Activated CD4-positive, alpha-beta T cell treated with anti-CD3 and anti-CD28 coated beads for 36 hours (primary cell): ENCODE measurements at places on chromosomes 11 and 22. TPM values are rescaled to one million over a fixed set of nuclear protein-coding genes. Genes with fewer than 3 reads are reported as not detected.

LRRC51 gene
- 11.6 TPM for total RNA-seq

AP5B1 gene
- 14.4 TPM for total RNA-seq

KRTAP5-1 gene
- total RNA-seq: not detected

TRIOBP gene
- total RNA-seq: 23.3 TPM

GRIK4 gene
- total RNA-seq: not detected

OR4A16 gene
- total RNA-seq: not detected

FGF4 gene
- not detected for total RNA-seq

MRPL16 gene
- total RNA-seq: 82.6 TPM

TLCD5 gene
- total RNA-seq: 1.7 TPM

RAG2 gene
- not detected for total RNA-seq

OR51B5 gene
- total RNA-seq: not detected

ANO3 gene
- not detected for total RNA-seq

PGR gene
- total RNA-seq: not detected

AASDHPPT gene
- total RNA-seq: 51.0 TPM

JHY gene
- total RNA-seq: 2.4 TPM

OR52I1 gene
- not detected for total RNA-seq

RFPL2 gene
- not detected for total RNA-seq

TENM4 gene
- total RNA-seq: not detected

CASP1 gene
- total RNA-seq: 33.4 TPM

- peaks cover 53% of the 10 kb centered on the region for H3K36me3 ChIP-seq
- peak overlapping the region; percentile 60 for H3K4me3 ChIP-seq
- no peaks in the 10 kb centered on the region for H3K27me3 ChIP-seq
- peak overlapping the region; percentile 99 for H3K27ac ChIP-seq
Measured at GRCh38 chr22:20551805-20552442, 44.5 kb downstream of the MED15 start.

DNA sequence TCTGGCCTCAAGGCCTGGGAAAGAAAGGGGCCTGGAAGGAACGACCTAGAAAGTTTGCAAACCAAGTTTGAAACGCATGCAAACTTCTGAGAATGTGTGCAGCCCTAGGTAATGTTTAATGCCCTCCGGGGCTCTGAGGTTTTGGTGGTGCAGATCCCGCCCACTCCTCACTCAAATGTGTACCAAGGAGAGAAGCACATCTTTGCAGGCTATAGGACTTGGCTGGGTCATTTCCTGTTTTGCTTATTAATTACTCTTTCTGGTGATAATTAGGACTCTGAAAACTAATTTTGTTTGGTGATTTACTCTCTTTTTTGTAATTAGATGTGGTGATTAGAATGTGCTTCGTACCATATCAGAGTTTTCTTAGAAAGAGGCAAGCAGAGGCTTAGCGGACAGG lies 625.9 kb upstream of the CADM1 start:
- H3K36me3 ChIP-seq: no peaks in the 10 kb centered on the region
- DNase-seq: no peak
- no peaks in the 10 kb centered on the region for H3K4me1 ChIP-seq
- H3K27ac ChIP-seq: no peak overlapping the region

- peaks cover 79% of the 10 kb centered on the region for H3K4me1 ChIP-seq
- H3K36me3 ChIP-seq: peaks cover 33% of the 10 kb centered on the region
- peak overlapping the region; percentile 28 for H3K4me3 ChIP-seq
- no peaks in the 10 kb centered on the region for H3K27me3 ChIP-seq
- DNase-seq: peak; percentile 92
Measured at GRCh38 chr11:63866211-63866610, 27.3 kb downstream of the MARK2 start.

- H3K4me3 ChIP-seq: no peak overlapping the region
- H3K36me3 ChIP-seq: no peaks in the 10 kb centered on the region
- peak; percentile 46 for DNase-seq
- peak overlapping the region; percentile 13 for H3K27ac ChIP-seq
Measured at GRCh38 chr11:34653851-34654482, 33.1 kb downstream of the EHF start.

DNA sequence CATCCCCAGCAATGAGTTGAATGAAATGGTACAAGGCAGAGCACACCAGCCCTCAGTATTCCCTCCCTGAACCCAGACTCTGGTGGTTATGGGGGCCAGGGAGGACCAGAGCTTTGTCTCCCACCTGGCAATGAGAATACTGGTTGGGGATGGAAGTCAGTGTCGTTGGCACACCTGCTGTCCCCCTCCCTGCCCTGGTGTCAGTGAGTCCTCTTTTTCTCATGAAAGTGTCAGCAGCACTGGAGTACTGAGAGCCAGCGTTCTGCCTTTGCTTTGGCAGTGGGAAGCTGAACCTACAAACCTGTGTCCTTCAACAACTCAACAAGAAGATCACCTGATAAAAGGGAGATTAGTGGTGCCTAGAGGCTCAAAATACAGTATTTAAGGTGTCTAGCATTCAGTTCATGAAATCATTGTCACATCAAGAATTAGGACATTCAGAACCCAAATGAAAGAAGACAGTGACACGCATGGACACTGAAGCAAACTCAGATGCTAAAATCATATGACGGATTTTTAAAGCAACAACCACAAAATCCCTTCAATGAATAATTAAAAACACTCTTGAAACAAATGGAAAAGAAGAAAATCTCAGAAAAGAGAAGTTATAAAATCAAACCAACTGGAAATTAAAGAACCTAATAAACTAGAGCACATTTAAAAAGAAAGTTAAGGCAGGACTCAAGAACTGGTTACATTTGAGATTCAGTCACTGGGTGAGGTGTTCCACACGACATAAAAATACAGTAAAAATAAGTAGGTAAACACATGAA lies 77.5 kb upstream of the VPREB1 start:
- H3K27ac ChIP-seq: no peak overlapping the region
- peaks cover 10% of the 10 kb centered on the region for H3K4me1 ChIP-seq
- no peaks in the 10 kb centered on the region for H3K27me3 ChIP-seq

GRCh38 chr11:48148749-48149148 lies 67.9 kb upstream of the OR4B1 start:
- H3K4me1 ChIP-seq: peaks cover 2% of the 10 kb centered on the region
- H3K36me3 ChIP-seq: peaks cover 60% of the 10 kb centered on the region
- H3K27me3 ChIP-seq: no peaks in the 10 kb centered on the region
- no peak for DNase-seq
- H3K27ac ChIP-seq: no peak overlapping the region
- no peak overlapping the region for H3K4me3 ChIP-seq

- no peak overlapping the region for H3K27ac ChIP-seq
- H3K27me3 ChIP-seq: peaks cover 28% of the 10 kb centered on the region
- no peaks in the 10 kb centered on the region for H3K36me3 ChIP-seq
- no peak for DNase-seq
Measured at GRCh38 chr11:61505640-61506155, 2.9 kb upstream of the LRRC10B start.

- no peak overlapping the region for H3K27ac ChIP-seq
- H3K27me3 ChIP-seq: no peaks in the 10 kb centered on the region
Measured at GRCh38 chr22:50574383-50574755, 3.9 kb downstream of the CPT1B start.

DNA sequence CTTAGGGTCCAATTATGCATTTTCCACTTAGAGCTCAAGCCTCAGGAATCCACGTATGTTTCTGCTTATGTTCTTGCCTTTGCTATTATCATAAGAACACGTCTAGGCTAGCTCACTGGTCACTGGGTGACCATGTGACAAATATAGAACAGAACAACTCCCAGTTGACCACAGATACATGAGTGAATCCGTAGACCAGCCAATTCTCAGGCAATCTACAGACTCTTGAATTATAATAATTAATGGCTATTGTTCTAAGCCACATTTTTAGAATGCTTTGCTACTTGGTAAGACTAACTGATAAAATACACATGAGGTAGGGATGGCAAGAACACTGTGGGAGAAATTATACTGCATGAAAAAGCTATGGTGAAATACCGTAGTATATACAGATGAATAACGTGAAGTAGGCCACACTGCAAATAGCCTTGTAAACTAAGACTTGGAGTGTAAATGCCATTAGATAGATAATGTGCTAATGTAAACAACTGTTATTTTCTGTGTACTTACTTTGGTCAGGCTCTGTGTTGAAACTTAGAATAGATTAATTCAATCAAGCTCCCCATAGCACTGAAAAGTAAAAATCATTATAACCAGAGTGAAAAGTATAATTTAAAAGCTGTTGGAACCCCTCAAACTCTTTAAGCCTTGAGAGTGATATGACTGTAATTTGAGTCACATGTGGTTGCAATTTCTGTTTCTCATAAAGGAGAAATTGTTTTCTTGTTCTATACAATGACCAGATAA lies 366.2 kb upstream of the CCDC179 start:
- H3K27me3 ChIP-seq: no peaks in the 10 kb centered on the region
- H3K4me3 ChIP-seq: no peak overlapping the region
- H3K4me1 ChIP-seq: no peaks in the 10 kb centered on the region
- no peak for DNase-seq
- H3K36me3 ChIP-seq: no peaks in the 10 kb centered on the region

GRCh38 chr22:35313311-35314121 lies 13.8 kb downstream of the TOM1 start:
- peak overlapping the region; percentile 74 for H3K27ac ChIP-seq
- DNase-seq: peak; percentile 65
- peaks cover 66% of the 10 kb centered on the region for H3K4me1 ChIP-seq
- H3K36me3 ChIP-seq: peaks cover 9% of the 10 kb centered on the region
- H3K27me3 ChIP-seq: no peaks in the 10 kb centered on the region

DNA sequence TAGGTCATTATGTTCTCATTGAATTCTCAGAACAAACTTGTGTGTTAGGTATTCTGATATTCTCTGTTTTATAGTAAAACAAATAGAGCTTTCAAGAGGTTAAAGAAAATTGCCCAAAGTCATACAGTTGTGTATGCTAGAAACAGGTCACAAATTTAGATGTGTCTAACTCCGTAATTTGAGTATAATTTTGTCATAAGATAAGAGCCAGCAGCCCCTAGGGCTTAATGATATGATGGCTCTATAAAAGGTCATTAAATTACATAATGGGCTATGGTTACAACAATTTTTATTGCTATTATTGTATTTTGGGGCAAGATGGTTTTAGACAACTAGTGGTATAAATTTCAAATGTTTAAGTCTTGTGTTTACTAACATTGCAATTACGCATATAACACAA lies 701.9 kb downstream of the LUZP2 start:
- H3K27me3 ChIP-seq: no peaks in the 10 kb centered on the region
- DNase-seq: no peak
- H3K36me3 ChIP-seq: no peaks in the 10 kb centered on the region

DNA sequence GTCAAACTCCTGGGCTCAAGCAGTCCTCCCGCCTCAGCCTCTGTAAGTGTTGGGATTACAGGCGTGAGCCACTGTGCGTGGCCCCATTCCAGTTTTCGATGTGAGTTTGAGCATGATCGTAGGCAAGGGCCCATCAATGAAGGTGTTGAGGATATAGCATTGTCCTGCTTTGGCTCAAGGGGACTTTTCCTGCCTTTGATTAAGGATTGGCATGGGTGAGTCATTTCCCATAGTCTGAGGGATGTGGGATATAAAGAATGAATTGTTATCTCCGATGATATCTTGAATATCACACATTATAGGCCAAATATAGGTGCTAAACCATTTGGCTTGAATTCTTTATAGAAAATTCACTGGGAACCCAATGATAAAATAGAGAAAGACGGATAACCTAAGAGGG lies 30.4 kb downstream of the STIM1 start:
- no peaks in the 10 kb centered on the region for H3K27me3 ChIP-seq
- no peak for DNase-seq
- no peak overlapping the region for H3K4me3 ChIP-seq

DNA sequence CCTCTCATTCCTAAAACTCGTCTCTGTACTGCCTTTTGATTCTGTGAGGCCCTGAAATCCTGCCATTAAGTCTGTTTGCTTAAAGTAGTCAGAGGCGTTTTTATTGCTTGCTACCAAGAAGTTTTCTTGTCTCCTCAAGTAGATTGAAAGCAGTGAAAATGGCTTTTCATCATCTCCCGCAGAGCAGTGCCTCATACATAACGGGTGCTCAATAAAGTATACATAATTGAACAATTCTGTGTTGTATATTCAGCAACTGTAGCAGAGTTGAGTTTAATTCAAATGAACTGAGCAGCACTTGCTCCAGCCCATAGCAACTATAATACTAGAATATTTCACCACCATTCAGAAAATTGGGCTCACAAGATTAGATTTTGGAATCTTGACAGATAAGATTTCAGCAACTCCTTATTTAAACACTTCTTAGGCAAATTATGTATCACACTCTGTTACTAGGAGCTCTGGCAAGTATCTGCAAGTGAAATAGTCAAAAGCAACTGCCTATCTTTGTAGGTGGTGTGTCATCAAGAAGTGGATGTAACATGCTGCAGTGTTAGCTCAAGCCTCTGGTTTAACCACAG lies 20.0 kb downstream of the FIBIN start:
- H3K4me3 ChIP-seq: no peak overlapping the region
- no peaks in the 10 kb centered on the region for H3K36me3 ChIP-seq
- no peak for DNase-seq
- no peaks in the 10 kb centered on the region for H3K27me3 ChIP-seq
- no peaks in the 10 kb centered on the region for H3K4me1 ChIP-seq

GRCh38 chr11:63243533-63243932 lies at the start of gene SLC22A25:
TSS of gene SLC22A25 (minus strand) at chr11:63243599. CDS start at chr11:63229652, 13,947 bp downstream.
- H3K36me3 ChIP-seq: no peaks in the 10 kb centered on the region
- no peak within 1 kb of the TSS for H3K4me3 ChIP-seq
- H3K27ac ChIP-seq: no peak within 1 kb of the TSS
- no peak for DNase-seq

GRCh38 chr11:68842427-68843051 lies 823 bp upstream of the CPT1A start:
- peak overlapping the region; percentile 81 for H3K4me3 ChIP-seq
- no peaks in the 10 kb centered on the region for H3K27me3 ChIP-seq
- H3K36me3 ChIP-seq: no peaks in the 10 kb centered on the region
- H3K27ac ChIP-seq: peak overlapping the region; percentile 87

- H3K36me3 ChIP-seq: no peaks in the 10 kb centered on the region
- no peak overlapping the region for H3K27ac ChIP-seq
- no peak for DNase-seq
- H3K27me3 ChIP-seq: peaks cover 2% of the 10 kb centered on the region
- no peaks in the 10 kb centered on the region for H3K4me1 ChIP-seq
Measured at GRCh38 chr22:39183991-39184585, 31.6 kb upstream of the CBX7 start.

GRCh38 chr11:73968356-73968966 lies 14.2 kb downstream of the UCP2 start:
- H3K4me1 ChIP-seq: peaks cover 72% of the 10 kb centered on the region
- no peaks in the 10 kb centered on the region for H3K36me3 ChIP-seq
- no peaks in the 10 kb centered on the region for H3K27me3 ChIP-seq
- no peak overlapping the region for H3K4me3 ChIP-seq
- H3K27ac ChIP-seq: peak overlapping the region; percentile 63
